Activated CD4-positive, alpha-beta T cell treated with anti-CD3 and anti-CD28 coated beads for 4 hours (primary cell): ENCODE measurements at places on chromosomes 12 and 14.

- no peak for DNase-seq
These were observed 33.0 kb upstream of the SSTR1 start for GRCh38 chr14:38174711-38175110.

- DNase-seq, result no peak
These were observed 19.4 kb downstream of the TPH2 start for GRCh38 chr12:71958056-71958455.

GRCh38 chr14:102697501-102697900 lies 79.7 kb upstream of the TRAF3 start:
- DNase-seq, result no peak

GRCh38 chr14:71705460-71705859 lies 226.8 kb upstream of the RGS6 start:
- no peak for DNase-seq

GRCh38 chr12:304805-305204 lies 42.2 kb upstream of the SLC6A13 start:
- DNase-seq, result no peak

GRCh38 chr14:100056964-100057795 lies 8.0 kb upstream of the EVL start:
- no peak for DNase-seq

DNA sequence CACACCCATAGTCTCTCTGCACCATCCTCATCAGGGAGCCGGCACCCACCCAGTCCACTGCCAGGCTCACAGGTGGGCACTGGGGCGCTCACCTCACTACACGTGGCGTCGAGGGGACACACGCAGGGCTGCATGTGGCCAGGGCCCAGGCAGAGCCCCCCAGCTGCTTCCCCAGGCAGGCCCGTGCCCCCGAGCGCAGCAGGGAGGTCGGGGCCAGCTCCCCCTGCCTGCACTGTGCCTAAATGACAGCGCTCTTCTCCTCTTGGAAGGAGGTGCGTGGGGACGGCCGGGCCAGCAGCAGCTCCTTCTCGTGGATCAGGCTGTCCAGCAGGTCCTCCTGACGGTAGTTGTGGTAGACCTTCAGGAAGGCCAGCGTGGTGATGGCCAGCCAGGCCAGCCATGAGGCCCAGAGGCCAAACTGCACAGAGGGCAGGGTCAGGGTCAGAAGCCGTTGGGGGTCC lies 11.3 kb downstream of the TMEM179 start:
- DNase-seq, result no peak

- DNase-seq, result no peak
These were observed 227.4 kb downstream of the CCDC59 start for GRCh38 chr12:82130762-82131161.

- DNase-seq, result no peak
These were observed 29.7 kb downstream of the PRPF40B start for GRCh38 chr12:49652921-49653520.

DNA sequence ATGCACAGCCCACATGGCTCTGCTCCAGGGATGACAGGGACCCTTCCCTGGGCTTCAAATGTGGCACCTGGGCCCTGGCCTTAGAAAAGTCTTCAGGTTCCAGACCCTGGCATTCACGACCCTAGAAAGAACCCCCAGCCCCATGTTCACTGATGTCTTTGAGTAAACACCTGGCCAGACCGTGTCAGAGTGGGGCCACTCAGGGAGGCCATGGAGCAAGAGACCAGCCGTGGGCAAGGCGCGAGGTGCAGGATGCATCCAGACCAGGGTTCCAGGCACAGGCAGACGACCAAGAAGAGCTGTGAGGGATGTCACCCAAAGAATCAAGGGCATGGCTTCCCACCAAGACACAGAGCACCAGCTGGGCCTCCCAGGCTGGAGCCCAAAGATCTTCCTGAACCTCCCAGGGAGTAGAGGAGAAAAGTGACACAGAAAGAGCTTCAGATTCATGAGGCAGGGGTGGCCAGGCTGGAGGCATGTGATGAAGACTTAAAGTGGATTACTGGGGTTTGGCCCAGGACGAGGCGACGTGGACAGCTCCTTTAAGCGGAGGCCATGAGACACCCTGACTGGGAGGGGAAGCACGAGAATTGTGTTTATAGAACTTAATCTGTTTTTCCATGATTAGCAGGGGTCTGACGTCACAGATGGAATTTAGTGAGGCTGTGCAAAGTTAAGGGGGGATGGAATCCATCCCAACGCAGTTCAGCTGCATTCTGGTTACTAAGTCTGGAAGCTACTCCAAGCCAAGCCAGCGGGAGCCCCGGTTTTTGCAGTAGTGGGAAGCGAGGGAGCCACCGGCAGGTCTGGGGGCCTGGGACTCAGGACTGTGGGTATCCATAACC lies 61.6 kb downstream of the ARL6IP4 start:
- DNase-seq, result no peak
